ENCODE measurements at places on chromosomes 1 and 21.

- no peak for DNase-seq
Observed at GRCh38 chr1:12778907-12779306, 5.4 kb downstream of the PRAMEF12 start.

DNA sequence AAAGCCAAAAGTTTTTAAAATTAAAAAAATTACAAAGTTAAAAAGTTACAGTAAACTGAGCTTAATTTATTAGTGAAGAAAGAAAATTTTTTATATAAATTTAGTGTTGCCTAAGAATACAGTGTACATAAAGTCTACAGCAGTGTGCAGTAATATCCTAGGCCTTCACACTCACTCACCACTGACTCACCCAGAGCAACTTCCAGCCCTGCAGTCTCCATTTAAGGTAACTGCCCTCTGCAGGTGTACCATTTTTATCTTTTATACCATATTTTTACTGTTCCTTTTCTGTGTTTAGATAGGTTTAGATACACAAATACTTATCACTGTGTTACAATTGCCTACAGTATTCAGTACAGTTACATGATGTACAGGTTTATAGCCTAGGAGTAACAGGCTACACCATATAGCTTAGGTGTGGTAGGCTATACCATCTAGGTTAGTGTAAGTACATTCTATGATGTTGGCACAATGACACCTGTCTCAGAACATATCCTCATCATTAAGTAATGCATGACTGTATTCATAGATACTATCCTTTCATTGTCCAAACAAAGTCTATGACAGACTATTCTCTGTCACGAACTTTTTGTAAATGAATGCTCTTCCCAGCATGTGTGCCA lies 78.6 kb upstream of the PBX1 start:
- DNase-seq, result no peak

- no peak for DNase-seq
Observed at GRCh38 chr21:43190951-43191350, 22.1 kb downstream of the CRYAA start.

DNA sequence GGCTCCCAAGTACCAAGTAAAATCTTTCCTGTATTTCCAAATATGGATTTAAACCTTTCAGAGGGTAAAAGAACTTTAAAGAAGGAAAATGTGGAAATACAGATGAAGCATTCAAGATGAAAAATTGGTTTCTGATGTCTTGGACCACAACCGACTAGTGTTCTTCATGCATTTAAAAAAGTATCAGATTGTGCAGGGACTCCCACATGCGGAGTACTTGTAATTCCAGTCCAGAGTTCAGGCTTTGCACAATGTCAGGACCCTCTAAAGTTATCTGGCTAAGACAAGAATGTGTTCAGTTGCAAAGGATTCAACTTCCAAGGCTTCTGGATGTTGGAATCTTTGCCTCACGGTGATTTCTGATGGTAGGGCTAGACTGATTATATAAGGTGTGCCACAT lies 66.7 kb downstream of the RGL1 start:
- DNase-seq, result no peak

- DNase-seq, result no peak
Observed at GRCh38 chr1:168374566-168374965, 93.9 kb downstream of the TBX19 start.

DNA sequence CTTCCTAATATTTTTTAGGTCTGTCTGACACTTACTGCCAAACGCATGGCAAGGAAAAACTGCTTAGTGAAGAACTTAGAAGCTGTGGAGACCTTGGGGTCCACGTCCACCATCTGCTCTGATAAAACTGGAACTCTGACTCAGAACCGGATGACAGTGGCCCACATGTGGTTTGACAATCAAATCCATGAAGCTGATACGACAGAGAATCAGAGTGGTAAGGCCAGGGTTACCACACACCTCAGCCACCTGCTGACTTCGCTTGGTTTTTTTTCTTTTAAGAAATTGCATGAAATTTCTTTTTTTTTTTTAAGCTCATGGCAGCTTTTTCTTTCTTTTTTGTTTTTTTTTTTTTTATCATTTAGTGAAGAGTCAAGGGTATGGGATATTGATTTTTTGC lies 17.2 kb downstream of the ATP1A1 start:
- no peak for DNase-seq

GRCh38 chr1:147598621-147599361 lies 57.5 kb downstream of the BCL9 start:
- peak; percentile 47 for DNase-seq

DNA sequence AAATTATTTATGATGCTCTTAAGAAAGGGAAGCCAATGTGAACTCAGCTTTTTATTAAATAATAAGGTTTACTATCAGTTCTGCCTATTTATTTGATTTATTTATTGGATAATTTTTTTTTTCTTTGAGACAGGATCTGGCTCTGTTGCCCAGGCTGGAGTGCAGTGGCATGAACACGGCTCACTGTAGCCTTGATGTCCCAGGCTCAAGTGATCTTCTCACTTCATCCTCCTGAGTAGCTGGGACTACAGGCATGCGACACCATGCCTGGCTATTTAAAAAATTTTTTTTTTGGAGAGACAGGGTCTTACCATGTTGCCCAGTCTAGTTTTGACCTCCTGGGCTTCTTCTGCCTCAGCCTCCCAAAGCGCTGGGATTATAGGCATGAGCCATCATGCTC lies 21.0 kb upstream of the DNAJC28 start:
- no peak for DNase-seq

DNA sequence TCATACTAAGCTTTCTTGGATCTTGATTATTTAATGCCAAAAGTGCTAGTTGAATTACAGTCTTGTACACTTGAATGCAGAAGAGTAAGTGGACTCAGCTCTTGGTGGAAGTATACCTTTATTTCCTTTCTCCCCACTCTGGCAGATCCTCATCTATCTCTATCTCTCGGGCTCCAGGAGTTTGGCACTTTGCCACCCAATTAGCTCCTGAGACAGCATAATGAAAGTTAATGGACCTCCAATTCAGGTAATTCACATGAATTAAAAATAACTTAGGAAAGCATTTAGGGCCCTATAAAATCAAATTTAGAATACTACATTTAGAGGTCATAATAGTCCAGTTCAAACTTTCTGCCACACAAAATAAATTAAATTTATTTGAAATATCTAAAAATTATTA lies 67.4 kb downstream of the OLFM3 start:
- no peak for DNase-seq

DNA sequence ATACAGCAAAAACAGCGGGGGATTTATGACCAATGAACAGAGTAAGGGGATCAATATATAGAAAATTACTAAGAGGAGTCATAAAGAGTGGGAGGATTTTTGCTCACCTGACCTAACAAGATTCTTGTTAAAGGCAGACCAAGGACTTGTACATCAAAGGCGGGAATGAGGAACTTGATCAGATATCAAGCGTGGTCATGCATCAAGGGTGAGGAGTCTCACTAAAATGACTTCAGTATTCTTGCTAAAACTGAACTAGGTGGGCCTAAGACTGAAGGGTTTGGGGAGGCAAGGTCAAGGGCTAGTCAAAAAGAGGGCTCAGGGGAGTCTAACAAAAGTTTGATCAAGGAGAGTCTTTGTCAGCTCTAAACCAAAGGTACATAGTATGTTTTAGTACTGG lies 2.1 kb downstream of the MOV10 start:
- no peak for DNase-seq

GRCh38 chr1:41519667-41520066 lies 35.2 kb upstream of the EDN2 start:
- no peak for DNase-seq

- DNase-seq, result no peak
Observed at GRCh38 chr1:2999571-2999970, 21.7 kb upstream of the ACTRT2 start.

GRCh38 chr1:247448107-247448791 lies 9.7 kb downstream of the OR2B11 start:
- peak; percentile 32 for DNase-seq

Data from hippocampal formation (tissue), 2 donors.